Tibial artery (tissue), 4 donors: ENCODE measurements at places on chromosomes 16 and 17.
A peak's percentile ranks its signal among the peaks of the same experiment; 100 is the strongest.

- no peak for DNase-seq
Observed at GRCh38 chr17:81719410-81720266, 7.6 kb downstream of the SLC25A10 start.

DNA sequence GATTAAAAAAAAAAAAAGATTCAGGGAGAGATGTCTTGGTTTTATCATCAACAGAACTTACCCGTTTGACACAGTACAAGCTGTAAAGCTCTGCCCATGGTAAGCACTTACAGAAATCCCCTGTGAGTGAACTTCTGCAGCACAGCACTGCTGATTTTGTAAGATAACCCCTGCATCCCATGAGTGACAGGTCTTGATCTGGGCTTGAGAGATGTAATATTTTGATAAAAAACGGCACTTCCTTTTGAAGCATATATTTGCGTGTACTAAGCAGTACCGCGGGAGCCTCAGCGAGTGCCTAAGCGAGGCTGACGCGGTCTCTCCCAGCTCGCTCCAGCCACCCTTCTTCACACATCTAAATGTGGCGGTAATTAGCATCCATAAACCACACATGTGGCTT lies 50.5 kb downstream of the IKZF3 start:
- DNase-seq, result no peak

DNA sequence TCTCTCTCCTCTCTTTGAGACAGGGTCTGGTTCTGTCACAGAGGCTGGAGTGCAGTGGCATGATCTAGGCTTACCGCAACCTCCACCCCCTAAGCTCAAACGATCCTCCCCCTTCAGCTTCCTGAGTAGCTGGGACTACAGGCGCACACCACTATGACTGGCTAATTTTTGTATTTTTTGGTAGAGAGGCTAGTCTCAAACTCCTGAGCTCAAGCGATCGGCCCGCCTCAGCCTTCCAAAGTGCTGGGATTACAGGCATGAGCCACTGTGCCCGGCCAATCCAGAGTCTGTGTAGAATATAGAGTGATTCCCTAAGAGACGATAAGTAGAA lies 65.8 kb upstream of the RPH3AL start:
- no peak for DNase-seq

DNA sequence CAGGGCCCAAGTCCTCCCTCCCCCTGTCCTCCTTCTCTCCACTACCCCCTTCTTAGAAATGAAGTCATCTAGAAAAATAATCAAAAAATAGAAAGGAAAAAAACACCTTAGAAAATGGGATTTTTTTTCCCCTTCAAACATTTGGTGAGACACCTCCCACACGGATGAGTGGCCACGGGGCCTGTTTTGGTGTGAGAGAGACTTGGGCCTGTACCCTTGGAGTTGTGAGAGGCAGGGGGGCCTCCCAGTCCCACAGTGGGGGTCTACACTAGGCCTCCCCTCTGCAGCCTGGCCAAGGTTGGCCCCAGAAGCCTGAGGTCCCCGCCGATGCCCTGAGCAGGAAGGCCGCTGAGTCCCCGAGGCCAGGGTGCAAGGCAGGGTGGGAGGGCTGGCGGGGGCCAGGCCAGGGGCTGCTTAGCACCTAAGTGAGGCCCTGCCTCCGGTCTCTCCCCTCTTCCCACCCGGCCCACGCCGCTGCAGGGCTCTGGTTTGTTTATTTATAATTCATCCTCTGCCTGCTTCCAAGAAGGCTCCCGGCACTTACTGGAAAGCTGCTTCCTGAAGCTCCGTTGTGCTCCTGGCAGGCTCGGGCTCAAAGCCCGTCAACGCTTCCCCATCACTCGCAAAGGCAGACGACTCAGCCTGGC lies 26.4 kb downstream of the NPTX1 start:
- no peak for DNase-seq

- DNase-seq, result no peak
Observed at GRCh38 chr17:34156401-34156740, 98.7 kb upstream of the CCL2 start.

DNA sequence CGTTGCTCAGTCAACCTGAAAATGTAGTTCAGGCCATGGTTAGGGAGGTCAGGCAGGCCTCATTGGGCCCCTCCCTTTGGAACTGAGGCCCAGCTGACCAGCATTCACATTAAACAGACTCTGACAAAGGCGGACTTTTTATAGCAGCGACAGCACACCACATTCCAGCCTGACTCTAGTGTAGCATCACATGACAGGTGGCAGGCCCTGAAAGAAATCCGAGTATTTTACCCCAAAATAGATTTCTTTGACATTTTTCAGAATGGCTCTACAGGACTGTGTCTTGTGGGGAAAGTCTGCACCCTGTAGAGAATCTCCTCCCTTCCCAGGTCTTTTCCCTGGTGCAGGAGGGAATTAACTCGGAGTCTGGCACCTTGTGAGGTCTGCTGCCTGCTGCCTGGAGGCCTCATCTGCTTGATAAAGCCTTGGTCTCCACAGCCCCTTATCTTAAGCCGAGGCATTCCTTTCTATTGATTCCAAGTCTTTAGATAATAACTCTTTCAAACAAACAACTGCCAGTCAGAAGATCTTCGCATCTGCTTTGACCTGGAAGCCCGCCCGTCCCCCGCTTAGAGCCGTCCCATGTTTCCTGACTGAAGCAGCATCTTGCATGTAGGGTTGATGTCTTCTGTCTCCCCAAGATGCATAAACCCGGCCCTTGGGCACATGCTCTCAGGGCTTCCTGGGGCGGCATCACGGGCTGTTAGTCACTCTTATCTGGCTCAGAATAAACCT lies 44.0 kb upstream of the CAPN15 start:
- no peak for DNase-seq

DNA sequence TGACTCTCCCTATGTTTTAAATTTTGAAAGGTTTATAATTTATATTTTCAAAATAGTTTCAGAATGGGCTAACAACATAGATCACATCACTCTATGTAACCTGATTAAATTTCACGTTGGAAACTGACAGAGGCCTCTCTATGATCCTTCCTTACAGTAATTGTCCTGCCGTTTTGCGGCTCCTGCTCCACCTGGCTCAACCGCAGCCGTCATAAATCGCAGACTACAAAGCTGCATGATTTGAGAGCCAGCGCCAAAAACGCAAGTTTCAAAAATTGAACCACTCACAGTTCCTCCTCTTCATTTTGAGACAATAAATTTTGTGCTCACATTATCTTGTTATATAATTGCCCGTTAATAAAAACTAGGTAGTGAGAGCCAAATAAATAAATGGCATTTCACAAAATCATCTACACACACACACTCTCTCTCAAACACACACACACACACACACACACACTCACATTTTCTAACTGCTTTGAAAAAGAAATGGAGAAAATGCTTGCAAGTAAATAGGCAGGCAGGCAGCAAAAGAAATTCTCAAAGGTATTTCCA lies 263.1 kb upstream of the PSMD7 start:
- DNase-seq, result no peak

- DNase-seq, result no peak
Observed at GRCh38 chr17:38508570-38508950, 80.3 kb downstream of the ARHGAP23 start.

DNA sequence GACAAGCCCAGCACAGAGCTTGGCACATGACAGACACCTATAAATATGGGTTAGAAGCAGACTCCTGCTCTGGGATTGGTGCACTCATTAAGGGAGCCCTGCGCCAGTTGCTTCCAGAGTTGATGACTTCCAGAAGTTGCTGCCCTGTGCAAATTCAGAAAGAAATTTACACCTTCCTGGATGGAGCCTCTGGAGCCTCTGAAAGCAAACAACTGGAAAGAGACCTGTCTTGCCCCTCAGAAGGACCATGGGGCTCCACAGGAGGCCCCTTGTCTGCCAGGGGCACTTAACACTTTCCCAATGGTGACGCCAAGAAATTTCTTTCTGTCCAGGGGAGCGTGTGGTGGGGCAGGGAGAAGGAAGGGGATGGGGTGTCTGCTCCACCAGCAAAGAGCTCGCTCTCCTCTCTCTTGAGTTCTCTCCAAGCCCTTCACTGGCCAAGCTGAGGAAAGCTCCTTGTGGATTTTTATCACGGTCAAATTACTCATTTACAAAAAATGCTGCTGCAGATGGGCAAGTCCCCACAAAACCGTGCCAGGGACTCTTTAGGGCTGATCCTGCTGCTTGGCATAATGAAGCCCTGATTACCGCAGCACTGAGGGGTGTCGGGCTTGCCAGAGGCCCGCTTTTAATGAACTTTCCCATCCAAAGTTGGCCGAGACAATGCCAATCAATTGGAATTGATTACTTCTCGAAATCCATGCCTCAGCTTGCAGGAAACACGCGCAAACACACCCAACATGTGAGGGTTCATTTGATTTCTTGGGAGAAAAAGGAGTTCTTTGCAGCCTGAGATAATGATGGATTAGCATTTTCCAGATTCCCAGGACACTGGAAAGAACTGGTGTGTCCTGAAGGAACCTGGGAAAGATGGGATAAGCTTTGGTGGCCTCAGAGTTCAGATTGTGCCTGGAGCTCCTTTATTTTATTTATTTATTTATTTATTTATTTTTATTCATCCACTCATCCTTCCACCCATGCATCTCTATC lies 583.6 kb upstream of the CDH5 start:
- DNase-seq, result no peak

- DNase-seq, result no peak
Observed at GRCh38 chr16:71242601-71243000, 12.1 kb upstream of the HYDIN start.

DNA sequence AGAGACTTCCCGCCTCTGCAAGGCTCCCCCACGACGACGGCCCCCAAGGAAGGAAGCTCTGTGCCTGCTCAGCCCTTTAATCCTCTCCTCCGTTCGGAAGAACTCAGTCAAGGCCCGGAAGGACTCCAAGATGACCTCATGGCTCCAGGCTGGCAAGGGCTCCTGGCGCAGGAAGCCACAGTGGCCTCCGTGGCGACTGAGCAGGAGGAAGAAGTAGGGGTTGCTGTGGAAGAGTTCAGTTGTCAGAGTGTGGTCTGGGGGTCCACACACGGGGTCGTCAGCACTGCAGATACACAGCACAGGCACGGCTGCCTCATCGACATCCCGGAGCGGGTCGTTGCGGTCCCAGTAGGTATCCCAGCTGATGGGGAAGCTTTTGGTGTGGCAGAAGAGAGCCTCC lies 4.2 kb downstream of the ABHD15 start:
- no peak for DNase-seq

GRCh38 chr16:24511792-24512191 lies 27.6 kb upstream of the RBBP6 start:
- no peak for DNase-seq

DNA sequence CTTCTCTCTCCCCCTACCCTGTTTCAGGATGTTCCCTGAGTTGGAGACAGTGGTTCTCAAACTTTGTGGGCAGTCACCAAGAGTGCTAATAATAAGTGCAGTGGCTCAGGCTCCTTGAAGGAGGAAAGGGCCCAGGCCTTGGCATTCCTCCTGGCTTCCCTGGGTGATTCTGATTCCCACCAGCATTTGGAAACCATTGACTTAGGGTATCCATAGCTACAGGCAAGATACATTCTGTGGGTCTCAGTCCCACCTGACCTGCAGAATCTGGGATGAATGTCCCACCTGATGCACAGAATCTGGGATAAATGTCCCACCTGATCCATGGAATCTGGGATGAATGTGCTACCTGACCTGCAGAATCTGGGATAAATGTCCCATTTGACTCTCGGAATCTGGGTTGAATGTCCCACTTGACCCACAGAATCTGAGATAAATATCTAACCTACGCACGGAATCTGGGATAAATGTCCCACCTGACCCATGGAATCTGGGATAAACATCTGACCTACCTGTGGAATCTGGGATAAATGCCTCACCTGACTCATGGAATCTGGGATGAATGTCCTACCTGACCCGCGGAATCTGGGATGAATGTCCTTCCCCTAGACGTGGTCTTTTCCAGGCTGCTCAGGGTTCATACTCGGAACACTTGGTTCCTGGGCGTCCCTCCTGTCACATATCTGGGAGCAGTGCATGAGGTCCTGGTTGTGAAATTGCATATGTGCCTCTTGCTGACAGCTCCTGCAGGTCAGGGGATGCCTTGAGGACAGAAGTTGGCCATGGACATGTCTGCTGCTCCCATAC lies 136.7 kb upstream of the HS3ST2 start:
- DNase-seq, result peak; percentile 65

DNA sequence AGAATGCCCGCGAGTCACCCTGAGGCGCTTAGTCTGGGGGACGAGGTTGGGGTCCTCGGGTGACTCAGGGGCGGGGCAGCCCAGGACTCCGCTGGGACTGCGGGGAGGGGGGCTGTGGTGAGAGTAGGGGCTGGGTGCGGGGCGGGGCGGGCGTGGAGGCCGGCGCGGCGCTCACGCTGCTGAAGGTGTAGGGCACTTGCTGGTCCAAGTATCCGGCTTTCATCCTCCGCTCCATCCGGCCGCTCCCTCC lies 832 bp downstream of the ETV4 start:
- no peak for DNase-seq

DNA sequence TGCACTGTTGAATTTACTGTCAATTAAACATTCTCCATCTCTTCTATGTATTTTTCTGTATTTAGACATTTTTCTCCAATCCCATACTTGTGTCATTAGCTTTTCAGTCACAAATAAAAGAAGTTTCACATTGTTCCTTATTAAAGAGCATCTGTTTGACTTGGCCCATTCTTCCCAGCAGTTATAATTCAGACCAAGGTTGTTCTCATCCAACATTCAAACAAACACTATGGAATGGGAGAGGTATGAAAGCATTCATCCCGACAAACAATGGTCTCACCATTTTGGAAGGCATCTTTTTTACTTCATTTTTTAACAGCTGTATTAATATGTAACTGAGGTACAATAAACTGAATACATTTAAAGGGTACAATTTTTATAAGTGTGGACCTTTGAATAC lies 208.8 kb upstream of the MAF start:
- DNase-seq, result no peak

DNA sequence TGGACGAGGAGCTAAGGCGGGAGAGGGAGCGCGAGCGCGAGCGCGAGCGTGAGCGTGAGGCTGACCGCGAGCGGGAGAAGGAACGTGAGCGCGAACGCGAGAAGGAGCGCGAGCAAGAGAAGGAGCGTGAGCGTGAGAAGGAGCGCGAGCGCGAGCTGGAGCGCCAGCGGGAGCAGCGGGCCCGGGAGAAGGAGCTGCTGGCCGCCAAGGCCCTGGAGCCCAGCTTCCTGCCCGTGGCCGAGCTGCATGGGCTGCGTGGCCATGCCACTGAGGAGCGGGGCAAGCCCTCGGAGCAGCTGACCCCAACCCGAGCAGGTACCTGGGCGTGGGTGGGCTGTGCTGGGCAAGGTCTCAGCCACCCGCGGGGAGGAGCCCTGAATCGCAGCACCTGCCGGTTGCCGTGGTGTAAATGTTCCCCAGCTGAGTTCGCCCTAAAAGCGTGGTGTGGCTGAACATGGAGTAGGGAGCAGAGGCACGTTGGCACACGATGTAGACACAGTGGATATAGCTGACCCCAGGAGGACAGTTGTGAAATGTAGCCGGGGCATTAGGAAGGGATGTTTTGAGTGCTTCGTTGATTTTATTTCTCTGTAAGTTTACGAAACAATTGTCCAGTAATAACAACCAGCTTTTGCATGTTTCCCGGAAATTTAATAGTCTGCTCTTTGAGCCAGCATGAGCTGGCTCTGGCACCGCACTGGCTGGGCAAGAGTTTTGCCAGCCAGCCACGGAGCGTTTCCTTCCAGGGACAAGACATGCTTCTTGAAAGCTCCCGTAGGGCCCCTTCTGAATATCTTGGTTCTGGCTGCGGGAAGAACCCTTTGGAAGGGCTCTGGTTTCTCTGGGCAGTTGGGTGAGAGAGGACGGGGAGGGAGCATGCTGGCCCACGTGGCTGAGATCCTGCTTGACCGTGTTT lies 32.1 kb downstream of the GINS2 start:
- DNase-seq, result no peak
